Fibroblast of skin of right biceps (primary cell): ENCODE measurements at places on chromosomes 3 and 15.
A peak's percentile ranks its signal among the peaks of the same experiment; 100 is the strongest.

DNA sequence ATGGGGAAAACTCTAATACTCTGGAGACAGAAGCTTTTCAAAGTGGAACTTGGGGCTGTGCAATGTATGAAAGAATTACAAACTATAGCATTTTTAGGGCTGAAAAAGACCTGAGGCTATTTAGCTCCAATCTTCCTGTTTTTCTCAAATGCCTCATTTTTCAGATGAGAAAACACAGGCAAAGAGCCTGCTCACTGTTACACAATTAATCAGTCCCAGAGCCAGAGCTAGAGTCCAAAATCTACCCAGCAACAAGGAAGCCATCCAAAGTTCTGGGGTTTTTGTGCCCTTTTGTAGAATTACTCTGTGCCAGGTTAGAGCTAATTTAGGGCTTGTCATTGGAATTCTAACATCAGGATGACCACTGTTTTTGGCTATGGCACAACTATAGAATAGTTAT, 45.5 kb downstream of the GPR149 start:
- DNase-seq = no peak

- DNase-seq = no peak
Observed at GRCh38 chr15:33888176-33888575, 80.1 kb upstream of the CHRM5 start.

GRCh38 chr15:22944651-22945050, 35.5 kb downstream of the CYFIP1 start:
- DNase-seq = no peak

DNA sequence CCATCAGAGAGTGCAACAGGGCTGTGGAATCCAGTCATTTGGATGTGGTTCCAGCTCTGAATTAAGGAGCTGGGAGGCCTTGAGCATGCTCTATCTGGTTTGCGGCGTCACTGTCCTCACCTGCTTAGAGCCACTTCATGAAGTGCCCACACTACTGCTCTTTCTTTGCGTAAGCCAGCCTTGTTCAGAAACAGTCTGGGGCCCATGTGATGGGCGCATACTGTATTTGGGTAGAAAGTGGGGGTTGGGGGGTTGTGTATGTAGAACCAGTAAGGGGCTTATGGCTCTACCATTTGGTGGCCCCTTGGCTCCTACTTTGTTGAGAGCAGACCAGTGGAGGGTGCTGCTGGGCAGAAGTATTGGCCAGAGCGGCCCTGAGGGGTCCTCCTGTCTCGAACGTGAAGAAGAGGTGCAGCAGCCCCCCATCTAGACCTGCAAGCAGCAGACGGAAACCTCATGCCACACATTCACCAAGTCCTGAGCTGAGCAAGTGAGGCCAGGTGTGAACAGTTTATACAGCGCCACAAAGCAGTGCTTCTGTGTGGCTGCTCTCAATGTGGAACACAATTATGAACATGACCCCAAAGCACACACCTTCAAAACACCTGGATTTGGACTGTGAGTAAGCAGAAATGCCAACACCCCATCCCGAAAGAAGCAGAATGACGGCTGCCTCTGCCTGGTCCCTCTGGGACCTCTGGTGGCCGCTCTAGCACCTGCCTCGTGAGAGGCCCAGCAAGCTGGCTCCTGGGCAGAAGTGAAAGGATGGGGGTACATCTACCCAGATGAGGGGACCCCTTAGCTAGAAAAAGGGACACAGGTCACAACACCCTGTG, 26.6 kb downstream of the SRPRB start:
- no peak for DNase-seq

DNA sequence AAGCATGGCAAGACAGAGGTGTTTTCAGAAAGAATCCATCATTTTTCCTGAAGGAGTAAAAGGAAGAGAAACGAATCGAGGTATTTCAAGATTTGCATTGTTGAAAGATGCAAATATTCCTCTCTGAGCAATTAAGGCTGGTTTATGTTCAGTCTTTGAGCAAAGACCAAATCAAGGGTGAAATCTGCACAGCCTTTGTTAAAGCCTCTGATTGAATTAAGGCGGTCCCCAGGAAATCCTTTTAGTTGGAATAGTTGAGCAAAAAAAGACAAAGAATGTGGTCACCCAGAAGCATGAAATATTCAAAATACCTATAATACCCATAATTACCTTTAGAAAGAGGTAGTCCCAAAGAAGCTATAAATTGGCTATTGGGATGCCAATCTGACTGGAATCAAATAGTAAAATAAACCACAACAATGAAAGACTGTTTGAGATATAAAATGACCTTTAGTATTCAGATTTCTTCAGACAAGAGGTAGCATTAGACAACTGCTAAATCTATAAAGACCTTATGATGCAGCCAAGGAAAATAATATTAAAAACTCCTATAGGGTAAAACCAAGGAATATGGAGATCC, 1218.1 kb downstream of the ROBO2 start:
- no peak for DNase-seq

- no peak for DNase-seq
Observed at GRCh38 chr15:92170897-92171296, 222.8 kb upstream of the ST8SIA2 start.

GRCh38 chr15:57165992-57166391, 210.3 kb upstream of the CGNL1 start:
- DNase-seq = peak; percentile 54

DNA sequence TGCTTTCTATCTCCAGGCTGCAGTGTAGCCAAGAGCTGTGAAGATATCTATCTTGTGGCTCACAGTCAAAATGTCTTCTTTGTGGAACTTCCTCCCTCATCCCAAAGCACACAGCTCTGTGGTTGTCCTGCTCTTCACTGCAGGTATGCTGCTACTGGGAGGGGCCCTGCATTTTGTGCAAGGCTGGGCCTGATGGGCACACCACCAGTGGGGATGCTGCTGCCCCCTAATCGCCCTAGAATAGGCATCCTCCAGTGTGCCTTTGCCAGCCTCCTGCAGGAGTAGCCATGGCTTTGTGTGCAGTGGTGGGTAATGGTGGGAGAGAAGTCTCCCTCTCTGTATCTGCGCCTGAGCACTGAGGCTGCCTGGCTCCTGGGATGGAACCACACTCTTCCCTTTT, 297.3 kb downstream of the DOCK3 start:
- DNase-seq = no peak

- DNase-seq = no peak
Observed at GRCh38 chr3:61236556-61236955, 14.7 kb downstream of the FHIT start.

- DNase-seq = no peak
Observed at GRCh38 chr15:74832826-74833225, 6.4 kb downstream of the CPLX3 start.

GRCh38 chr3:45321607-45322391, 66.6 kb upstream of the LARS2 start:
- DNase-seq = no peak

GRCh38 chr15:92061511-92062195, 208.1 kb downstream of the SLCO3A1 start:
- no peak for DNase-seq

GRCh38 chr15:31279221-31280045, 47.2 kb upstream of the KLF13 start:
- no peak for DNase-seq

DNA sequence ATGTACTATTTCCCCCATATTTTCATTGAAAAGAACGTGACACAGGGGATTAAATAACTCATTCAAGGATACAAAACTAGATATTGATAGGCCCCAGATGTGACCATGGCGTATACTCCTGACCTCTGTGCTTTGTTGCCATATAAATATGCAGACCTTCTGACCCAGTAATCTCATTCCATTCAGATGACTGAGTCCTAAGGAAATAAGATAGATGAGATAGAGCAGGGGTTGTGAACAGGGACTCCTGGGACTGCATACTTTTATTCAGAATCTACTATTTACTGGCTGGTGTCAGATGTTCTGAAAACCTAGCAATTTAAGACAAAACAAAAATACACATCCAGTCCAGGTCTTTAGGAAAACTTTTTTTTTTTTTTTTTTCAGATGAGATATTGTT, 139.2 kb upstream of the MANF start:
- no peak for DNase-seq

DNA sequence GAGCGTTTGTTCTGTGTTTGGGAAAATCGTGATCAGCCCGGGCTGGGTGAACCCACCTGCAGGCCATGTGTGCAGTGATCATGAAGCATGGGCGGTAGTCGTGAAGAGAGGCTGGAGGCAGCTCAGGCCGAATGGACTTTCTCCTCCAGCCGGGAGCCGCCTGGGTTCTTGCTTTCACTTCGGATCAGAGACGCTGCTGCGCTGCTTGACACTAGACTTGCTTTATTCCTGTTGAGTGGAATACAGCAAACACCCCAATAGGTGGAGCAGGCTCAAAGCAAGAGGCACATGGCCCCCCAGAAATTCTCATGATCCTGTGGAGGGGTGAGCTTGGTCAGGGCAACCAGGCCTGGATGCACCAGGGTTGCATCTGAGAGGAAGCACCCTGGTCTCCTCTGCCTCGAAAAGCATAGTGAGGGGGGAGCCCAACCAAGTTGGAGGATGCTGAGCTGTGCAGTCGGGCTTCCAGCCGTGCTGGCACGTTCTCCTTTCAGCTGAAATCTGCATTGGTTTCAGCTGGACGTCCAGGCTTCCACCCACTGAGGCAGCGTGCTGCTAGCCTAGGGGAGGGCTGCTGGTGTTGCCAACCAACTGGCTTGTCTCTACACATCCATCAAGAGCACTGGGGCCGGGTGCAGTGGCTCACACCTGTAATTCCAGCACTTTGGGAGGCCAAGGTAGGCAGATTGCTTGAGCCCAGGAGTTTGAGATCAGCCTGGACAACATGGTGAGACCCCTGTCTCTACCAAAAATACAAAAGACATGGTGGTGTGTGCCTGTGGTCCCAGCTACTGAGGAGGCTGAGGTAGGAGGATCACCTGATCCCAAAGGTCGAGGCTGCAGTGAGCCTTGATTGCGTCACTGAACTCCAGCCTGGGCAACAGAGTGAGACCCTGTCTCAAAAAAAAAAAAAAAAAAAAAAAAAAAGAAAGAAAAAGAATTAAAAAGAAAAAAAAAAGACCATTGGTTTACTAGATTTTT, 2.8 kb upstream of the NRROS start:
- no peak for DNase-seq

DNA sequence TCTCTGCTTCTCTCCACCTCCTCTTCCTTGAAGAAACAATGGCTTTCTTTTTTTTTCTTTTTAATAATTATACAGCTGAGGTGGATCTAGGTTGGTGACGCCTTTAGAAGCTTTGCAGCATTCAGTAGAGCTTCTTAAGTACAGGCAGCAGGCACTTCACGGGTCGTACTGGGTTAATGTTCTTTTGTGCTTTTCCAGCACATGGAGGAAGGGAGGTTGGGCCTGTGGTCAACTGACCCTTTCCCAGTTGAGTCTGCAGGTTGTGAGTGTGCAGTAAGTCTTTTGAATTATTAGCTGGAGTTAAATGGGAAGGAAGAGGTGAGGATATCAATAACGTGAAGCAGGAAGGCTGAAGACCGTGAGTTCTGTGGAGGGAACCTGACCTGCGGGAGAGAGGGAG, 7.0 kb downstream of the TRAK1 start:
- DNase-seq = no peak

DNA sequence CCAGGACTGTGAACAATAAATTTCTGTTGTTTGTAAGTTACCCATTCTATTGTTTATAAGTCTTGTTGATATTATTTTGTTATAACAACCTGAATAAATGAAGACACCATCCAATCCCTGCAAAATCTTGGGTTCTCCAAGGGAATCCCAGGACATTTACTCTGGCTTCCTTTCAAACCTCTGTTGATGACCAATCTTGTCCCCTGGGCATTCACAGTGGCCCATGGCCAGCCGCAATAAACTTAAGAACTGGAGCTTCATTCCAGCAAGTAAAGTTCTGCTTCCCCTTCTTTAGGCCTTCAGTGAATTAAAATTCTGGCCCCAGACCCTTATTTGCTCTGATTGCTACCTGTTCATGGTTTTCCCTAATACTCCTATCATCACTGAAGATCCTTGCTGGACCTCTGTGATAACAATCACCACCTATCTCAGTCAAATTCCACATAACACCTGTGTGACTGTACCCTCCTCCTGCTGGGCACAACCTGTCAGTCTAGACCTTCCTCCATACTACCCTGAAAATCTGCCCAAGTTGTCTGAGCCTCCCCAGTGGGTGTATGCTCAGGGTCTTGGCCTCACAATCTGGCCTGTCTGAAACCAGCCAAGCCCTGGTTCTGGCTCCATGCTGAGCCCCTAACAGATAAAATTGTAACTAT, 153.1 kb downstream of the SEMA6D start:
- DNase-seq = no peak

DNA sequence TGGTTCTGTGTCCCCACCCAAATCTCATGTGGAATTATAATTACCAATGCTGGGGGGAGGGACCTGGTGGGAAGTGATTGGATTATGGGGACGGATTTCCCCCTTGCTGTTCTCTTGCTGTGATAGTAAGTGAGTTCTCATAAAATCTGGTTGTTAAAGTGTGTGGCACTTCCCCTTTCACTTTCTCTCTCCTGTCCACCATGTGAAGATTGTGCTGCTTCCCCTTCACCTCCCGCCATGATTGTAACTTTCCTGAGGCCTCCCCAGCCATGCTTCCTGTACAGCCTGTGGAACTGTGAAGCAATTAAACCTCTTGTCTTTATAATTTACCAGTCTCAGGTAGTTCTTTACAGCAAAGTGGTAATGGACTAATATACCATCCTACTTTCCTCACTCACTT, 289.6 kb downstream of the EFHB start:
- DNase-seq = no peak

GRCh38 chr3:45965653-45966052, 22.4 kb downstream of the CXCR6 start:
- DNase-seq = no peak

DNA sequence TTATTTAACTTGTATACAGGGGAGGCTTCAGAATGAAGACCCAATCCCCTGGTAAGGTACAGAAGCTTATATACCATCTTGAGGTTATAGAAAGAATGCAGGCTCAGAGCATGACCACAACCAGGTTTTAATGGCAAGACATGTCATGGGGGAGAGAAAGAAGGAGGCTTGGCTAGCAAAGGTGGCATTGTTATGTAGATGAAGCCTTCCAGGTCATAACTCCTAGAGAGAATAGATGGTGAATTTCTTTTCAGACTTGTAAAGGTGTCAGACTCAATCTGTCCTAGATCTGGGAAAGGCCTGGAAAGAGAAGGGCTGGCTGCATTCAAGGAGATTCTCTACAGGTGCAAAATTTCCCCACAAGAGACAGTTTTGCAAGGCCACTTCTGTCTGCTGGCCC, 99.4 kb upstream of the CTDSPL start:
- no peak for DNase-seq

DNA sequence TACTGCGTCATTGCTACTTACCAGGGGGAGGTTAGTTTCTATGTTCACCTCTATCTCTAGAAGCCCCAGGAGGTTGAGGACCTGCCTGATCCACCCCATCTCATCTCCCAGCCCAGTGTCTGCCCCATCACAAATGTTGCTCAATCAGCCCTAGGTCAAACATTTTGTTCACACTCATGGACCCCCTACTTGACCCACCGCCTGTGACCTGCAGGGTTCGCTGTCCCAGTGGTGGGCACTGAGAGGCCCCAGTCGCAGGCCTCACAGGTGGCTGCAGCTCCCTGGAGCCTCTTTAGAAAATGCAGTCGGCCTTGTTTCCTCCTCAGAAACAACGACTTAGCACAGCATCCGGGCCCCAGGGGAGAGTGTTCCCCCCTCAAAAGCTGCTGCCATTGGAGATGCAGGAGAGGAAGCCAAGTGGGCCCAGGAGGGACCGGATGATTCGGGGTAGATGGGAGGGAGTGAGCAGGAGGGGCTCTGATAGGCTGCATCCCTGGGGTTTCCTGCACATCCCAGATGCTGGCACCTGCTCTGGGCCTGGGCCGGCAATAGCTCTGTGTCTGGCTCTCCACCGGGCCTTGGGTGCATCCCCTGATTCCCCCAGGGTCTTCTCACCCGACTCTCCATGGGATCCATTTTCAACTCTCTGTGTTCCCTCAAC, 18.4 kb upstream of the INSYN1 start:
- no peak for DNase-seq
